ENCODE measurements at places on chromosomes 1 and 21.

DNA sequence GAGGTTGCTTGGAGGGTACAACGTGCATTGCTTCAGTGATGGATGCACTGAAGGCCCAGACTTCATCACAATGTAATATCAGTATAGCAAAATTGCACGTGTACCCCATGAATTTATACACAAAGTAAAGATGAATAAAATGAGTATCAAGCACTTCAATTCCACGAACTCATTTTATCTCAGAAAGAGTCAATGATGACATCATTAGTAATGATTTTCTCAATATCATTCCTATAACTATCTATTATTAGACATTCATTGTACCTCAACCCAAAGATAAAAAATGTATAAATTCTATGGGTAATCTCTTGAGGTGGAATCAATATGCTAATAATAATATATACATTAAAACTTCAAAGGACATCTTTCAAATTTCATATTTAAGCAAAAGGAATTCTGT lies 208.4 kb downstream of the COL11A1 start:
- no peak for DNase-seq

DNA sequence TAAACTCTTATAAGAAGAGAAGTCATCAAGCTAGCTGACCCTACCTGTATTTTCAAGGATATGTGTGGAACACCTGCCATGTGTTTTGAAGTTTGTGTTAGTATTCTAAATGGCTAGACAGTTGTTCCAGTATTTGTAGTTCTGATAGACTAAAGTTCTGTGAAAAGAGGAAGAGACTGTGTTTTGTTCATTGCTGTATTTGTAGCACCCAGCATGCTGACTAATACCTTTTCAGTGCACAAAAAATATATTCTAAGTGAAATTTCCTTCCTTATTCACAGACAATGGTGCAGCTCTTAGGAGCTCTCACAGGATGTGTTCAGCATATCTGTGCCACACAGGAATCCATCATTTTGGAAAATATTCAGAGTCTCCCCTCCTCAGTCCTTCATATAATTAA lies 8.2 kb upstream of the METTL18 start:
- DNase-seq: no peak

DNA sequence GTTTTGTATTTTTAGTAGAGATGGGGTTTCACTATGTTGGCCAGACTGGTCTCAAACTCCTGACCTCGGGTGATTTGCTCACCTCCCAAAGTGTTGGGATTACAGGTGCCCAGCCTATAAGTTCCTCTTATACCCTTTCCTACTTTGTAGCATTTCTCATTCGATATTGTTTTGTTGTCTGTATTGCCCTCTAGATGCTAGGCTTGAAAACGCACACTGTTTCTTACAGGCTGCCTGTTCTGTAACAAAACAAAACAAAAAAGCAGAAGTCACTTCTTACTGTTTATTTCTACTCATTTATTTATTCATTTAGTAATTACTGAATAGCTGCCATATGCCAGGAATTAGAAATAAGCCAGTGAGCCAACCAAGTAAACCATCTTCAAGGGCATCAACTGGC lies 136.9 kb upstream of the BMP8A start:
- DNase-seq: no peak

DNA sequence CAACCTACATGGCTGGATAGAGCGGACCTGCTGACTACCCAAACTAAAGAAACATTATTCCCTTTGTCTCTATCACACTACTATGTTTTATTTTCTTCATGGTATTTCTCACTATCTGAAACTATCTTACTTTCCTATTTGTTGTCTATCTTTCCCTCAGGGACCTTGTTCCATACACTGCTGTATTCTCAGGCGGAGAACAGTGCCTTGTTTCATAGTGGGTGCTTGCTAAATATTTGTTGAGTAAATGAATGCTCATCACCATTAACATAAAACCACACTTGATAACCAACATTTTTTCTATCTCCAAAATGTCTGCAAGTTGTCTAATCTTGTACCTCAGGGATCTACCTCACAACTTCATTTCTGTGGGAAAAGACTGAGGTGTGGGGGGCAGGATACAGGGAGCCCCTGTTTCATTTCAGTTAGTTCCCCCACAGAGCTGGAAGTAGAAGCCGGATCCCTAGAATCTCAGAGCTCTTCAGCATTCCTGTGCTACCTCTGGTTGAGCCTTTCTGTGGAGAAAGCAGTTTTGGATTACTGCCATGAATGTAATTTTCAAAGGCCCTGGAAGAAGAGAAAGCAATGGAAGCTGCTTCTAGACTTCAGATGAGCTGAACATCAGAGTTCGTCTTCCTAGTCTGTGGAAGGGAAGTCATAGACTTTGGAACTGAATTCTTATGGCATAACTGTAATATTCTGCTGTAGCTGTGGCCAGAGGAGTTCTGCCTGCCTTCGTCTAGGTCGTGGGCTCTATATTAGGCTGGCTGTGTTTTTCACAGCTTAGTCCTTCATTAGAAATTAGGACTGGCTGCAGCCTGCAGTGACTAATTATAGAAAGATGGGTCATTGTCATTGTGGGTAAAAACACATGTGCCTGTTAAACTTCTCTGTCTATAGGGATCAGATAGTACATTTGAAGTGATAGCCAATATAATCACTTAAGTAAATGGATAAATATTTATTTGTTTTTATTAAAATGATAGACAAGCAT lies 293.2 kb upstream of the SGIP1 start:
- DNase-seq: no peak

DNA sequence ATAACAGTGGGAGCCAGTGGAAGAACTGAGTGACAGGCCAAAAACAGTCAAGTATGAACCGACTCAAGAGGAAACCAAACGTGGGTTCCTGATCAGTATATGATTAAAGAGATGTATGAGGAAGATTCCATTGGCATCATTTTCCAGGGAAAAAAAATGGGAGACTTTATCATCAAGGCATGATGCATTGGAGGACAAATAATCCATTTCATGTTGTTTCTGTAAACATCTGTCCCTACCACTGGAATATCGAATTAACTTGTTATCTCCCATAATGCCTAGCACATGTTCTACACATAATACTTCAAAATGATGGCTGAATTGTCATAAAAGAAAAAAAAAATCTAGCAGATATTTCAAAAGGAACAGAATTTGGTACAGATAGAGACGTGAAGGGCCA lies 13.3 kb downstream of the FOXJ3 start:
- DNase-seq: no peak

GRCh38 chr1:3495776-3496745 lies 41.6 kb downstream of the ARHGEF16 start:
- no peak for DNase-seq

DNA sequence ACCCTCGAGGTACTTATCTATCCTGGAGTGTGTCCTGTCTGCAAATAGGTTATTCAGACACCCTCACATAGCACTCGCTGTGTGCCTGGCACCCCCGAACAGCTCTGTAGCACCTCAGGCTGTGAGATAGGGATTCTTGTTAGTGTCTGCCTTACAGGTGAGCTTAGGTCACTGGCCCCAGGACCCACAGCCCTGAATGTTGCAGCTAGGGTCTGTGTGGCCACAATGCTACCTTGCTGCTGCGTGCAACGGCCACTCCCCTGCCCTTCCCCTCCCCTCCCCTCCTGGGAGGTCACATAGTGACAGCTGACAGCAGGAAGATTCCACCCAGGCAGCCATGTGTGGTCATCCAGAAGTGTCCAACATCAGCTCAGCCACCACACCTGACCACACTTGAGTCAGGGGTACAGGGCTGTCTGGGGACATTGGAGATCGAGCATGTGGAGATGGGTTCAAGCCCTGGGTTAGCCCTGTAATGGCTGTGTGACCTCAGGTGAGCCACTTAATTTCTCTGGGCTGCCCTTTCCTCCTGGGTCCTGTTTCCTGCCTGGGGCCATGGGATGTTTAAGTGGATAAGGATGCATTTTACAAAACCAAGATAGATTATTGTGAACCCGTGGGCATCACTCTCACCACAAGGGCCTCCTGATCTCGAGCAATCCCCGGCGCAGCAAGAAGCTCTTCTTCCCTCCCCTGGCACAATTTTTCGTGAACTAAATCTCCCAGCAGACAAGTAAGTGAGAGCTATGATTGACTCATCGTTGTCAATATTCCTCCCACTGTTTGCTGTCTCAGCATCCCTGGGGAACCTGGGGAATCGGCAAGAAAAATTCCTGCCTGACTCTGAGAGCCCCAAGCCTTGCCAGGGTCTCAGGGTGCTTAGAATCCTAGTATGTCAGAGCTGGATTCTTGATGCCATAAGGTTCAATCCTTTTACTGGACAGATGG lies 208.7 kb downstream of the PTPRU start:
- DNase-seq: no peak

GRCh38 chr1:230189341-230189740 lies 122.3 kb downstream of the GALNT2 start:
- DNase-seq: no peak

DNA sequence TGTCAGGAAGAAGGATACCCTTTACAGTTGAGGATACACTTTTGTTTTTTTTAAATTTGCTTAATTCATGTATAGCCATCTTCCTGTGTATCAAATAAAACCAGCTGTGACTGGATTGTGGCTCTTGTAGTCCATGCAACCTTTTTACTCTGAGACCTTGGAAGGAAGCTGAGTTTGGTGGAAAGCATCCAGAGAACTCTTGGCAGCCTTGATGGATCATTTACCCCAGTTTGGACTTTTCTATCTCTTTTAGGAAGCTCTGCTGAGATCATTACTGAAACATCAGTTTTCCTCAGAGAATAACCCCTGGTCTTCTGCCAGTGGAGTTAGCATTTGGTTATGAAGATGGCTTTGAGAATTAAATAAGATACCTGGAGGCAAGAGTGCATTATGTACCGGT lies 21.2 kb upstream of the APOBEC4 start:
- no peak for DNase-seq

DNA sequence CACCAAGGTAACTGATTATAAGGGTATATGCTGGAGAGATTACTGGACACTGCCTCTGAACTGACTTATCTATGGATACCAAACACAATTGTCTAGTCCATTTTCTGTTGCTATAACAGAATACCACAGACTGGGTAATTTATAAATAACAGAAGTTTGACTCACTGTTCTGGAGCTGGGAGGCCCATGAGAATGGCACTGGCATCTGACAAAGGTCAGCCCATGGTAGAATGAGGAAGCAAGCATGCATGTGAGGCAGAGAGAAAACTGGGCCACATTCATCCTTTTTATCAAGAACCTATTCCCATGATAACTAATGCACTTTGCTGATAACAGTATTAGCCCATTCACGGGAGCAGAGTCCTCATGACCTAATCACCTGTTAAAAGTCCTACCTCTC lies 37.4 kb downstream of the FCER1A start:
- no peak for DNase-seq

DNA sequence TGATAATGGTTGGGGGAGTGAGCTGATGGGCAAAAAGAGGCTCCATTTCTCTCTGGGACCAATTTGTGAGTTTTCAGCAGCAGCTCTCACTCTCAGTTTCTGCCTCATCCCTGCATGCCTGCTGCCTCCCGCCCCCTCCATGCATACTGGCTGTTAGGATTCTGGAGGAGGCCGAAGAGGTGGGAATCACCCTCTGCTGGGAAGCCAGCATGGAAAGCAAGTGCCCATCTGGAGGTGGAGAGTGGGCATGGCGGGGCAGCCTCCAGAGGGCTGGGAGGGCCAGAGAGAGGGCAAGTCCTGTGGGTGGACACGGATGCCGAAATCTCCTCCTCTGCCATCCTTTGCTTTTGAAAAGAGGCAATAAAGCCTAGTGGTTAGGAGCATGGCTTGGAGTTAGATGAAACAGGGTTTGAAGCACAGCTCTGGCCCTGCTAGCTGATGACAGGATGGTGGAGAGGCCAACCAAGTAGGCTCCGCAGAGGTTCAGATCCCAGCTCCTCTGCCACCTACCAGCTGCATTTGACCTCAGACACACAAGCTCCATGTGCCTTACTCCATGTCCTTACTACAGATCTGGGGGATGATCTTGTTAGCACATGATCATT lies 113.4 kb downstream of the GRIK3 start:
- DNase-seq: no peak

Measured in stimulated activated CD4-positive, alpha-beta T cell treated with anti-CD3 and anti-CD28 coated beads, Interleukin-1b, Interleukin-23, amount 100 ng/mL, for 1 hour (primary cell).